CD14-positive monocyte (primary cell): ENCODE measurements at places on chromosomes 11 and 22.

DNA sequence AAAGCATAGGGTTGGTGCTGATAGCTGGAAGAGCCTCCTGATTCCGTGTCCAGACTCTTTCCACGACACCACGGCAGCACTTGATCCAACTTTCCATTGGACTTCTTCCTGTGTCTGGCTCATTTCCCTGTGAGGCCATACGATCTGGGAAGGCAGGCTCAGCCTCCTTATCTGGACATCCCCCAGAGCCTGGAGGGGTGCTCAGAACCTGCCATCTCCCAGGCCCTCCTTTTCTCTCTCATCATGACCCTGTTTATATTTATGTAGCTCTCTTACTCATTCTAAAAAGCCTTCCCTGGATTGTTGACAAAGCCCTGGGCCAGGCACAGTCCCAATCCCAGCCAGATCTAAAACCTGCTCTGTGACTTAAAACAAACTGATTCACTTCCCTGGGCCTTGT, 7.8 kb upstream of the BCL9L start:
- DNase-seq: no peak

GRCh38 chr22:44111562-44112155, 69.1 kb upstream of the PARVG start:
- no peak for DNase-seq

- DNase-seq: no peak
Observed at GRCh38 chr11:66082946-66083698, 13.1 kb downstream of the PACS1 start.

GRCh38 chr22:35375031-35375430, 5.9 kb upstream of the HMOX1 start:
- DNase-seq: peak; percentile 70

- DNase-seq: no peak
Observed at GRCh38 chr11:73555615-73556014, 42.3 kb downstream of the FAM168A start.

DNA sequence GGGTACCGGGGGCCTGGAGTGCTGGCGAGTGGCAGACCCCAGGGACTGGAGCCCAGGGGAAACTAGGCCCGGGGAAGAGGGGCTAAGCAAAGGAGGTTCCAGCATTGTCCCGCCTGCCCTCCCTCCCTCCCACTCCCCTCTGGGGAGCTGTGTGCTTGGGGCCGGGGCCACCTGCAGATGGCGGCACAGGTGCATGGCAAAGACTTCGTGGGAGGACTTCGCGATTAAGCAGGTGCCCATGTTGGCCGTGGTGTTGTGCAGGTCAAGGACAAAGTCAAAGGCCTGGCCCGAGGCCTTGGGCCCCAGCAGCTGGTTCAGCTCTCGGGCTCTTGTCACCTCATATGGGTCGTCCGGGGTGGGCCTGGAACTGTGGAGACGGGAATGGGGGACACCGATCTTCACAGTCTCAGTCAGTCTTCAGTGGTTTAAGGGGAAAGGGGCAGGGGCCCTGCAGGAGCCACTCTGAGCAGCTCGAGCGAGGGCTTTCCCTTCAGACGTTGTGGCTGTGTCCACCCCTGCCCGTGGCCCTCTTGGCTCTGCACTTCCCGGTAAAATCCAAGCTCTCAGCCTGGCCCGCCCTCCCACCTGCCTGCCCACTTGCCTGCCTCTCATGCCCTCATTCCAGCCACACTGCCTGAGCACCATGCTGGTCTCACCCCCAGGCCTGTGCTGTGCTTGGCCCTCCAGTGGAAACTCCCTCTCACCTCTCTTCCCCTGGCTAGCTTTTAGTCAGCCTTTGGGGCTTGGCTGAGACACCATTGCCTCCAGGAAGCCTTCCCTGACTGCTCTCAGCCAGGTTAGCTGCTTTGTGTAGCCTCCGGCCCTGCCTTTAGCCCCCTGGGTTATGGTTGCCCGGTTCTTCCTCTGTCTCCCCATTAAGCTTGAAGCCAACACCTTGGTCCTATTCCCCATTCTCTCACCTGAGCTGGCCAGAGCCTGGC, 4.7 kb downstream of the ACY3 start:
- DNase-seq: no peak

DNA sequence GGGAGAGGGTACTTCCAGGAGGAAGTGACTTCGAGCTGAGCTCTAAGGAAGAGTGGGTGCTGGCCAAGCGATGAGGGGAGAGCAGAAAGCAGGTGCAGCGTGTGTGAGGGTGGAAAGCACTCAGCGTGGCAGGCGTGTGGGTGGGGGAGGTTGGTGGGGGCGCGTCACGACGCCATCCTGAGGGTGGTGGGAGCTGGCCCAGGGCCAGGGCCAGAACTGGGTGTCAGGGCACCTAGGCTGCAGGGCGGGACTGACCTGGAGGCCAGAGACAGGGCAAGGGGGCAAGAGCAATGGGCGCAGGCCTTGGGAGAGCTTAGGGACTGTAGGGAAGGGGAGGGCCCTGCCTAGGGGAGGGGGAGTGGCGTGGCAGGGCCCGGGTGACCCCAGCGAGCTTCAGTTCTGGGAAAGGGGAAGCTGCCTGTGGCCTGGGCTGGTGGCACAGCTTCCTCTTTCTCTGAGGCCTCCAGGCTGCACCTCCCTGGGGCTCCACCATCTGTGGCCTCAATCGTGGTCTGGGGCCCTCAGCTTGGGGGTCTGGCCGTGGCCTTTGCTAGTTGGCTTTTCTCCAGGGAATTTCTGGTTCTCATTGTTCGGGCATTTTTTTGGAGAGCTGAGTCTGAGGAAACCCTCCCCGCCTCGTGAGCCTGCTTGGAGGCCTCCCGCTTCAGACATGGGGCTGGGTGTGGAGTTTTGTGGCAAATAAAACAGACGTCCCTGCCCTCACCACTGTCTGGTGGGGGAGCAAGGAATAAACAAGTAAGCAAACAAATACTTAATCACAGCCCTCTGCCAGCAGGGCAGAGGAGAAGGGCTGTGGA, 8.9 kb downstream of the RELT start:
- DNase-seq: peak; percentile 93

GRCh38 chr11:10355257-10355661, 50.4 kb downstream of the ADM start:
- no peak for DNase-seq
